Glomerular endothelial cell (primary cell): ENCODE measurements at places on chromosomes 16 and 17.

DNA sequence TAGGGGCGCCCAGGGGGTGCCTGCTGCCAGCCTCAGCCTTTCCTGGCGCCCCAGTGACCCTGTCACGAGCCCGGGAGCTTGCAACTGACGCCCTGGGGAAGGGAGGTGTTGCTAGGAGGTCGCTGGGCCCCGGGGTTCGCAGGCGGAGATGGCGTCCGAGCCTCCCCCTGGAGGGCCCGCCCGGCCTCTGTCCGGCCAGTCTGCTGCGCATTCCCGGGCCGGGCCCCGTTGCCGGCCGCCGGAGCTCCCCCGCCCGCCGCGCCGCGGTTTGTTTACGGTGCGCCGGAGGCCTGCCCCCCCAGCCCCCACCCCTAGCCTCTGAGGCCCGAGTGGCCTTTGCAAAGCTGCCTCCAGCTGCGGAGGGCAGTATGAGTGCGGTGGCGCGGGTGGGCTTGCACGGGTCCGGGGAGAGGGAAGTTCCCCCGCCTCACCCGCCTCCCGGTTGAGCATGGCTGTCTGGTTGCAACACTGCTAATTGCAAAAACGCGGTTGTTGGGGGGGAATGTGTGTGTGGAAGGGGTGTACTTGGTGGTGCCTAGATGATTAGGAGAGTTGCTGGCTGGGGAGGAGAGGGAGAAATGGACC is 514 bp downstream of the THRA start:
- no peak for DNase-seq

DNA sequence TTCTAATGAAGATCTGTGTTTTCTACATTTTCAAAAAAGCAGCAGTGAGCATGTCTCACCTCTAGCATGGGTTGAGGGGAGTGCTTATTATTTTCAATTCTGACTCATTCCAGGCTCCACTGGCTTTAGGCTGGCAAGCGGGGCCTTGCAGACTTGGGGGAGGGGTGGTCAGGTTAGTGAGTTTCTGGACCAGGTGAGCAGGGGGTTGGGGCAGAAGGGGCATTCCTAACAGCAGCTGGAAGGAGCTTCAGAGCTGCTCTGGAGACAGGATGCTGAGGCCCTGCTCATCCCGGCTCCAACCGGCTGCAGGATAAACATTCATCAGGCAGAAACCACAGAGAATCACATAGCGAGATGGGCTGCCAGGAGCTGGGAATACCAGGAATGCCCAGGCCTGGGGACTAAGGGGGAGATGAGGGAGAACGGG is 10.5 kb upstream of the KRT19 start:
- DNase-seq = no peak

- DNase-seq = no peak
Measured at GRCh38 chr17:76501827-76502307, 644 bp upstream of the RHBDF2 start.

DNA sequence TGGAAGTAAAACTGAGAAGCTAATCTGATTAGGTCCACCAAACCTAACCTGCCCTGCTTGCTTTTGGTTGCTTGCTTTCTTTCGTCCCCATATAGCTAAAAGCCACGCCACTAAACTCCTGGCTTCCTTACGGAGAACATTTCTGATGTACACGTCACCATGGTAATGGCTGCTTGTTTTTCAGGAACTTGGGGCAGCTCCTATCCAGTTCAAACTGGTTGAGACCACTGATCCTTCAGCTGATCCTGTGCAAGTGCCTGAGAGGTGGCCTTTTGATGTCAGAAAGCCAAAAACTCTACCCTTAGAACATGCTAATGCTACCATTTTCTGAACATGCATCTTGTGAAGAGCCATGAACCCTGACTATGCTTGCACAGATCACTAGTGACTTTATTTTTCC is 14.4 kb upstream of the DHRS7C start:
- no peak for DNase-seq
